ENCODE measurements at places on chromosomes 3 and 15.

DNA sequence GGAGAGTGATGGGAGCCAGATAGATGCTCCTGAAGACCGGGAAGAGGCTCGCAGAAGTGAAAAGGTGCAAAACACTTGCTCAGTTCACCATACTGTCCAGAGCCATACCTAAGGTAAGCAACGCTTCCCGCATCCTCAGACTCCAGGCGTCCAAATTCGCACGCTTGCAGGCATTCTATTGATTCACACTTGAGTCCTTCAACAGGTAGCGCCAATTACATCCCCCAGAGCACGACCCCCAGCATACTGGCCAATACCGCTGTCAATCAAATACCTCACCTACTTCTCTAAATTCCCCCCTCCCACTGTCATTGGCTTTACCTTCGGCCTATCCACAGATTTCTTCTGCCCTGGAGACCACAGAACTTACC lies 361 bp upstream of the STXBP5L start:
- peak; percentile 99 for DNase-seq

DNA sequence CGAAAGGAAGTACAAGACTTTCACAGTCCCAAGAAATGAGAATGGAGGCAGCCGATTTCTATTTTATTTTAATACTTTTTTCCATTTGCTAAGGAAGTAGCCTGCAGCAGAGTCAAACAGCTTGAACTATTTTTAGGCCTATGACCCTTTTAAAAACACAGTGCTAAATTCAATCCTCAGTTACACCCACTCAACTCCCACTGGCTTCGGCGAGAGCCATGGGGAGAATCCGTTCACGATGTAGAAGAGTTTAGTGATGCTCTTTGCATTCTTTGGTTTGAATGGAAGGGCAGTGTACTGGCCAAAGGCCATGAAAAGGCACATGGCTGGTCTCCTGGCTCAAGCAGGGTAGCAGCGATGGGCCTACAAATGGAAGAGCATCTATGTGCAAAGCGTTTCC lies 343.5 kb downstream of the FOXP1 start:
- no peak for DNase-seq

DNA sequence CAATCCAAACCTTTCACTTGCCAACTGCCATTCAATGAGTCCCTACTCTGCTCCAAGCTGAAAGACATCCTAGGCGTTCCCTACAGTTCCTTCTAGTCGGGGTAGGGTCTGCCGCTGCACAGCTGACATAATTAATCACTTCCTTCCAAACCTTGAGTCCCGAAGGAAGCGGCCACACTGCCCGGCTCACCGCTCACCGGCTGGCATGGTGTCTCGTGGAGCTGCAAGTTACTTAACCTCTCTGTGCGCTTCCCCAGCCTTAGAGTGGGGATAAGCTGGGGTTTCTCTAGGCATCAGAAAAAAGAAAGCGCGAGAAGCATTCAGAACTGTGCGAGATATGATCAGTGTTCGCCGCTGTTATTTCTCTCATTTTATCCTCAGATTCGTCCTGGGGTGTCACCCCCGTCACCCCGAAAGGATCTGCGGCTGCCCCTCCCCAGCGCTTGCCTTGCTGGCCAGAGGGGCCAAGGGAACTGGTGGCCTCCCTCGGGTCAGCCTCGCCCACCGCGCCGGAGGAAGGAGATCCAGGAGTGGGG lies 748 bp downstream of the MRPS25 start:
- no peak for DNase-seq

DNA sequence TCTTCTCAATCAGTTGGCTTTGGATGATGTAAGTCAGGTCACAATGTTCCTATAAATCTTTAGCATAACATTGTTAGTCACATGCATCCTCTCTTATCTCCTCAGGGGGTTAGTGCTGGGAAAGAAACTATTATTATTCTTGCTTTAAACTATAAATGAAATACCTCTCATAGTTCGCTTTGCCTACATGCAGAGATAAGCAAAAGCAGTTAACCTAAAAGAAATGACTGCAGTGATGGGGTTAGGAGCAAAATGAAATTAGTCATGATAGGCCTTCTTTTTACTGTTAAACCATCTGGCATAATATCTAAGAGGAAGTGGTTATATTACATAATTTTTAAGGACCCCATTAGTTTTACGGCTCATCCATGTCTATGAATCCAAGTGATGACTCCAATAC lies 91.7 kb upstream of the IGSF10 start:
- DNase-seq, result no peak

DNA sequence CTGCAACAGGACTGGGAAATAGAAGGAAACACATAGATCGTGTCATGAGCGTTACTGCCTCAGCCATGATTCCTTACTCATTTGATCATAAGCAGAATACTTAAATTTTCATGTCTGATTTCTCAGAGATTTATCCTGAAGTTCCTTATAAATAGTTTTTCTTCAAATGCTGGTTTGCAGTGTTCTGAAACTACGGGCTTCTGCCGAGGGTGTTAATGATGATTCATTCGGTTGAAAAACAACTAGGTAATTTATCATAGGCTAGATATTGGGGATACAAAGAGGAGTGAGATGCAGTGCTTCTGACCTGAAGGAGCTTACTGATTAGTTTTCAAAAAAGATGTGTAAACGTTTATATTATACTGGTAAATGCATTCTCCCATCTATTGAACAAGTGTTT lies 428.9 kb downstream of the NLGN1 start:
- no peak for DNase-seq

DNA sequence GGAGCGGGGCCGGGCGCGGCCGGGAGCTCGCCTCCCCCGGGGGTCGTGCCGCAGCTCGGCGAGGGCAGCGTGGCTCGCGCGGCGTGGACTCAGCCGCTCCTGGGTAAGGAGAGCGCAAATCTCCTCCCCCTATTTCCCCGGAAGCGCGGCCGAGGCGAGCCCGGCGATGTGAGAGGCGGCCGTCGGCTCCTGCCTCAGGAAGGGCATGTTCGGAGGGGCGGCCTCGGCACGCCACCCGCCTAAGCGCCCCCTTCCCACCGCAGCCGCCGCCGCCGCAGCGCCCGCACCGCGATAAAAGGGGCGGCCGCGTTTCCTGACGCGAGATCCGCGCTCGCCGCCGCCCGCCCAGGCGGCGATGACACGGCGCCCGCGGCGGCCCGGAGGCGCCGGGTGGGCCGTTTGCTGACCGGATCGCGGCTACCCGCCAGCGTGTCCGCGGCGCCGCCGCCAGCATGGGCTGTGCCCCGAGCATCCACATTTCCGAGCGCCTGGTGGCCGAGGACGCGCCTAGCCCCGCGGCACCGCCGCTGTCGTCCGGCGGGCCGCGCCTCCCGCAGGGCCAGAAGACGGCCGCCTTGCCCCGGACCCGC lies at the start of gene PDE8A:
TSS of gene PDE8A (plus strand) at position 146 of the 590 bp plus-strand sequence. CDS start at position 453, 307 bp downstream.
- DNase-seq, result peak; percentile 56

GRCh38 chr3:127008236-127008635 lies 25.3 kb downstream of the PLXNA1 start:
- DNase-seq, result no peak

DNA sequence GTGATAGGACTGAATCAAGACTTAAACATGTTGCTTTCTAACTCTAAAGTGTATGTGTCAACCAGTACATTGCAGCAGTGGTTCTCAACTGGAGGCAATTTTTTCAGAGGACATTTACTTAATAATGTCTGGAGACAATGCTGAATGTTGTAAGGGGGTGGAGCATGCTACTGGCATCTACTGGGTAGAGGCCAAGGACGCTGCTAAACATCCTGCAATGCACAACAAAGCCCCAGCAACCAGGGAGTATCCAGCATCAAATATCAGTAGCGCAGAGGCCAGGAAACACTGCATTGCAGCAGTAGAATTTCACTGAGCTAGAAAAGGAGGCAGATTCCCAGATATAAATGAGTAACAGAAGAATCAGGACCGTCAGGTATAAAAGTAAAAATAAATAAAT lies 79.8 kb upstream of the GRM7 start:
- DNase-seq, result no peak

DNA sequence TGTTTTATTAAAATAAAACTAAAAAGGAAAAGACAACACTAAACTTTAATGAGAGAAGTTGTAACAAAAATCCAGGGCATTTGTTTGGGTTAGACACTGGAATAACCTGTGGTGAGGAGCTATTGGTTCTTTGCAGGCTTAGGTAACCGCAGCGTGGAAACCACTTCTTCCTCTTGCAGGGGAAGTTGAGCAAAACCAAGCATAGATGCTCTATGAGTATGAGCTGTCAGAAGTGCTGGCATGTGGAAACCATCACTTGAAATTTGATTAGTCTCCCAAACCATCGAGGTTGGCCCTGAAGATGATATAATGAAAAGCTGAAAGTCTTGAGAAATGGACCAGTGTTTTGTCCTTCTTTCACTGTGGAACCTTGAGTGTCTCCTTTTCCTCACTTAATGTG lies 127.1 kb upstream of the RBMS3 start:
- no peak for DNase-seq

- no peak for DNase-seq
Measured at GRCh38 chr15:38992930-38993329, 428.3 kb upstream of the RASGRP1 start.
